Stimulated activated CD8-positive, alpha-beta memory T cell treated with anti-CD3 and anti-CD28 coated beads, Interleukin-7, amount 100 ng/mL, for 4 hours (primary cell): ENCODE measurements at places on chromosomes 12 and 14.

- no peak for DNase-seq
Observed at GRCh38 chr12:116628989-116629388, 69.8 kb downstream of the MAP1LC3B2 start.

GRCh38 chr12:26686408-26686807 lies 146.6 kb downstream of the ITPR2 start:
- no peak for DNase-seq

GRCh38 chr14:52429451-52429850 lies 115.3 kb downstream of the PTGER2 start:
- no peak for DNase-seq

DNA sequence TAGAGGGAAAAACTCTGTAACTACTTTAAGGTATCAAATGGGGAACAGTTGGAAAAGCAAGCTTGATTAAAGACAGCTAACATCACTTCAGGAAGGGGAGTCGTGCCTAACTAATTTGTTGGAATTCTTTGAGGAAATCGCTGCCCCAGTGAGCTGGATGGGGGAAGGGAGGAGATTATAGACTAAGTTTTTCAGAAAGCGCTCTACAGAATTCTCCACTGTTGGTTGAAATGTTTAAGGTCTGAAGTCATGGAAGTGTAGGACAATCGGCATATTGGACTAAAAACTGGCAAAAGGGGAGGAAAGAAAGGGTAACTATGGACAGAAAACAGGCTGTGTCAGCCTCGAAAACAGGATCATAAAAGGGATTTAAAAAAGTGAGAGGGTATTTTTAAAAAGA lies 229.9 kb upstream of the HMGA2 start:
- no peak for DNase-seq

- no peak for DNase-seq
Observed at GRCh38 chr12:3002646-3003045, 43.4 kb downstream of the TEAD4 start.

DNA sequence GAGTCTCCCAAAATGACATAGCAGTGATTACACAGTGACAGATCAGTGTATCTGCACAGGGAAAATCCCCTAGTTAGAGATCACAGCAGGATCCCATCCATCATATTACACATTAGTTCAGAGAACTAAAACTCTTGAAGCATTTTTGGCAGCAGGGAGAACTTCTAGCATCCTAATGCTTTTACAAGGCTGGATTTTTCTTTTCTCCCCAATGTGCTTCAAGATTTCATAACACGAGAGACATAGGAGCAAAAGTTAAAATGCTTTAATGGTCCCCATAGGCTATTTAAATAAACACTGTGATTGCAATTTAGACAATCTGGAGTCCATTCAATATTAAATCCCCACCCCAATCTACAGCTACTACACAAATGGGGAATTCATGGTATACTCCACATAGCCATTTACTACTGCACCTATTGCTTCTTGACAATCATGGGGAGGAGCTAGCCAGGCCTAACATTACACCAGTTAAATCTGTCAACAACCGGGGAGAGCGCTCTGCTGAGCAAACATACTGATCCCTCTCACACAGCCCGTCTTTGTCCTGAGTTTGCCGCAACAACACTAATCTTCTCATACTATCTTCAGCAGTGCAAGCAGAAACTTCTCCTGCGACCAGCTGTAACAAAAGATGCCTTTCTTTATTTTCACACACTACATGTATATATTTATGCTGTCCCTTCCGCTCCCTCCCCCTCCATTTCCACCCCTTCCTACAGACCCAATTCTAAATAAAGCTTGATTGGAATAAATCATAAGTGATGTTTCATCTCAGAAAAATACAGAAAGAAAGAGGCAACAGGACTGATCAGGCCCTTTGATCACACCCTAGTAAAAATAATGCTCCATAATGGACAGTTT lies 120.3 kb upstream of the SOX5 start:
- no peak for DNase-seq

DNA sequence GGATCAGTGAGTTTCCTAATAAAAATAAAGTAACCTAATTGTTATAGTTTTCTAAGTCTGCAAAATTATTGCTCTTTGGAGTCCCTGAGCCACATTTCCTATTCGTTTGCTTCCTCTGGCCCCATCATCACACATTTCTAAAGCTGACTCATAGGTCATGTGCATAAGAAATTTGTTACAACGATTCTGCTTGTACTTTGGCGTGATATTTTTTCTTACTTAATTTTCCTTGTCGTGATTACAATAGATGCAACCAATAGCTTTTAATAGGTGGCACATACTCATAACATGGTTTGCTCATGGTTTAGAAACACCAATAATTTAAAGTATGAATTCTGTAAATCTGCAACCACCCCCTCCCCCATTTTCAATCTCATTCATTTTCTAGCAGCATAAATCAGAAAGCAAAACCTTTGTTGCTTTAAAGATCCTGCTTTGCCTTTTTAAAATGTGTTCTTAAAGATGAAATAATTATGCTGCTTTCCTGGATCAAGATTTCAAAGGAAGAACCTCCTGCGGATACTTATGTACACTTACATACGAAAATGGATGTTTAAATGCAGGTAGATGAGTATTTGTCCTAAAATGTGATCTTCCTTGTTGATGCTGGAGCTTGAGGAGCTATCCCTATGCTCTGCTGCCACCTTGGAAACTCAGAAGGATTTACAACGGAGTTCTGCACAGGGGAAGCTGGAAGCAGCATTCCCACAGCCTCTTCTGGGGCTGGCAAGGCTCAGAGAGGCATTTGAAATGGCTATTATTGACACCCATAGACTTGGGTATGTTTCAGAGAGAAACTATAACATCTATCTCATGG lies 1.7 kb upstream of the FLRT2 start:
- DNase-seq = no peak

DNA sequence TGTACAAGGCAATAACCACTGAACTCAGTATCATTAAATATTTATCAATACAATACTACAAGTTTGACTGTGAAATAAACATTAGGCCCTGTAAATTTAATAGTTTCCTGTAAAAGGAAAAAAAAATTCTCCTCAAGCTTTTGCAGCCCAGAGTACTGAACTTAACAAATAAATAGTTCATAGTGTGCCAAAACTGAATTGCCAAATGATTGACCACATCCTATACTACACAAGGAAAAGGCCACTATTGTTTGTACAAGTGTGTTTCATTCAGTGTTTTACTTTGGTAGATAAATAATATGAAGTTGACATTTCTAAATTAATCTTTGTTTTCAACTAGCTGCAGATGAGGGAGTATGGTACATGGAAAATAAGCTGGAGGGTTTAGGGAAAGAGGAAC lies 379.6 kb downstream of the FLRT2 start:
- DNase-seq = no peak

DNA sequence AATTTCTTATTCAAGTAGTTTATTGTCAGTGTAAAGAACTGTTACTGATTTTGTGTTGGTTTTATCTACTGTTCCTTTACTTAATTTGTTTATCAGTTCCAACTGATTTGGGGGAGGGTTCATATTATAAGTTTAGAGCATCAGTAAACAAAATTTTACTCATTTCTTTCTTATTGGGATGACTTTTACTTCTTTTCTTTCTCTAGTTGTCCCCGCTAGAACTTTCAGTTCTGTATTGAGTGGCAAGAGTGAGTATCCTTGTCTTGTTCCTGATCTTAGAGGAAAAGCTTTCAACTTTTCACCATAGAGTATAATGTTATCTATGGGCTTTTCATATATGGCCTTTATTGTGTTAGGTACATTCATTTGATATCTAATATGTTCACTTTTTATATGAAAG lies 584.1 kb downstream of the LRFN5 start:
- no peak for DNase-seq

DNA sequence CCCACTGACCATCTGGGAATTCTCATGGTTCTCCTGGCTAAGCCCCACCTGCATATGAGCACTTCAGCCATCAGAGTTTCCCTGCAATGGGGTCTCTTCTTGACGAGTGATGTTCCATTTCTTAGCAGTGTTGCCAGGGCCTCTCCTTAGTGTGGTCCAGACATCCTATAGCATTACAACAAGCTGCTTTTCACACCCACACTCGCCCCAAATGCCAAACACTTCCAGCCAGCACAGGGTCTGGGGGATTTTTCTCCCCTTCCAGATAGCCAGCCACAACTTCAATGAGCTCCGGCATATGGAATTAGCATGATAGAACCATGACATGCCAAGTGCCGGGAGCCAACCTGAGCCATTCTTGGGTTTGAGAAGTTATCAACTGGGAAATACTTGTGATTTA lies 267.4 kb downstream of the ZFP36L1 start:
- no peak for DNase-seq

- DNase-seq = no peak
Observed at GRCh38 chr12:51470116-51470515, 45.5 kb downstream of the SLC4A8 start.

DNA sequence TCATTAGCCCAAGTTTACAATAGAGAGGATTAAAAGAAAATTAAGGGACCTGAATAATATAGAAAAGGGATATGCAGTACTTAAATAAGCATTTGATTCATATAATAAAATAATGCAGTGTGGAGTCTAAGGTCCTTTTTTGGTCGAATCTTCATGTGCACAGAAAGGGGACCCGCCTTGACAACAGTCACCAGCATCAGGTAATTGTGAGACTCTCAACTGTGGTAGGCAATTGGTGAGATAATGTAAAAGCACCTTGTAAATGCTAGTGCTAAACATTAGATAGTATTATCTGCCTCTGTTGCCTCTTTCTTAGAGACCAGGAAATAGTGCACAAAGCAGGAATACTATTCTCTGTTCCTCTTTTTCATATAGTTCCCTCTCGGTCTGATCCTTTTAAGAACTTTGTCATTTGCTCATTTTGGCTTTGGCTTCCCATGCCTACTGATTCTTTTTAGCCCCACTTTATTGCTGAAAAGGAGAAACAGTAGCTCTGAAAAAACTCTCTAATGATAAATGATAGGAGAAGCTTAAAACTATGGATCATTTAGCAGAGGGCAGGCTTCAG lies 17.5 kb downstream of the CHPT1 start:
- no peak for DNase-seq

GRCh38 chr12:91189516-91189915 lies 6.9 kb upstream of the DCN start:
- DNase-seq = no peak

DNA sequence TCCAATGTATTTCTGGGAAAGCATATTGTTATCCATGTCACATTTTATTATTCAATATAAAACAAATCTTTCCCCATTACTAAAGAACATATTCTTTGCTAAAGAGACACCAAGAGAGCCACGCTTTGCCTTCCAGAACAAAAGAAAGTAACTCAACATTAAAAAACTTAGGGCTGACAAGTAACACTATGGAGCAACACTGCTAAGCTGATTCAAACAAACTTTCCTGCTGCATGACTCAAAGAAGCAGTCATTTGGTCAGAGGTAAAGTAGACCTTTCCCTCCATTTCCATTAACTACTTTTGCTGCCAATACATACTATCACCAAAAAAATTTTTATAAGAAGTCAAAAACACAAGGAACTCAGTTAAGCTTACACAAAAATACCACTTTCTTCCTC lies 83.0 kb downstream of the DENND5B start:
- no peak for DNase-seq

DNA sequence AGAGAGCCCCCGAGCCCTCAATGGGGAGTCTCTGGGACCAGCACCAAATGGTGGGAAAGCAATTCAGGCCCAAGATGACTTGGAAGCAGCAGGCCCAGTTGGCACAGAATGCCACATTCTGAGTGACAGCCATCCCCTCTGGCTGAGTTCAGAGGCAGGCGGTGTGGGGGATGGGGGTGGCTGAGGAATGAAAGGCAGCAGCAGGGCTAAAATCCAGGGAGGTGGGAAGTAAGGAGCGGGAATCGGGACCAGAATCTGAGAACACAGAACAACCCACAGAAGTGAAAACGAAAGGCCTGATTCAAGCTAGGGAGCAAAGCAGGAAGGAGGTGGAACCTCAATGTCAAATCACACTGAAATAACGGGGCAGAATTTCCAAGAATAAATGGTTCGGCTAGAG lies 171.2 kb downstream of the CALM1 start:
- no peak for DNase-seq

DNA sequence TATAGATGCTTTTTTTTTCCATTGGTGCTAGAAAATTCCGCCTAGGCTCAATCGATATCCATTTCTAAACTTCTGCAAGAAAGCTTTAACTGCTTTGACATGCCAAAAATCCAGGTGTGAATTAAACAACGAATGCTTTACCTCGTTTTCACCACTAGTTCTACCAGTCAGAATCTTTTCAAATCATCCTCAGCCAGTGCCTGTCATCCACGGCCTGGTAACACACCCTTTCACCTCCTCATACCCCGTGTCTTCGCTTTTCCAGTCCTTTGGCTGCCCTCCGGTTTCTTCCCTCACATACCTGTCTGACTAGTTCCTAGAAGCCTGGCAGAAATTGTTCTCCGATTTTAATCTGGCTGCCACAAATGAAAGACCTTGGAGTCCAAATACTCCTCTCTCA lies 1.4 kb upstream of the PHC1 start:
- DNase-seq = no peak

- no peak for DNase-seq
Observed at GRCh38 chr12:116919706-116920485, 9.1 kb downstream of the FBXW8 start.

DNA sequence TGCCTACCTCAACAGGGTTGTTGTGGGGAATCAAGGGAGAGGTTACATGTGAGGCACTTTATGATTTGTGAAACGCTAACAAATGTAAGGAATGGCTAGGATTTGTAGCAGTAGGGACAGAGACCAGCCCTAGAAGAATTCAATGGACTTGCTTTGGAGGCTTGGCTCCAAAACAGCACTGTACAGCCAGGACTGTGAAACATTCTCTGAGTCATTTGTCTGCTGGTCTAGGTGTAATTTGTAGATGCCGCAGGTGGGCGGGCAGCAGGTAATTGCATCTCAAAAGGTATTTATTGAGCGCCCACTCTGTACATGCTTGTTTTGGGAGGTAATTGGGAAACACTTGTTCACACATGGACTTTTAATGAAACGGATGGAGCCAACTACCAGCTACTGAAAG lies 11.4 kb downstream of the SLC7A8 start:
- no peak for DNase-seq

DNA sequence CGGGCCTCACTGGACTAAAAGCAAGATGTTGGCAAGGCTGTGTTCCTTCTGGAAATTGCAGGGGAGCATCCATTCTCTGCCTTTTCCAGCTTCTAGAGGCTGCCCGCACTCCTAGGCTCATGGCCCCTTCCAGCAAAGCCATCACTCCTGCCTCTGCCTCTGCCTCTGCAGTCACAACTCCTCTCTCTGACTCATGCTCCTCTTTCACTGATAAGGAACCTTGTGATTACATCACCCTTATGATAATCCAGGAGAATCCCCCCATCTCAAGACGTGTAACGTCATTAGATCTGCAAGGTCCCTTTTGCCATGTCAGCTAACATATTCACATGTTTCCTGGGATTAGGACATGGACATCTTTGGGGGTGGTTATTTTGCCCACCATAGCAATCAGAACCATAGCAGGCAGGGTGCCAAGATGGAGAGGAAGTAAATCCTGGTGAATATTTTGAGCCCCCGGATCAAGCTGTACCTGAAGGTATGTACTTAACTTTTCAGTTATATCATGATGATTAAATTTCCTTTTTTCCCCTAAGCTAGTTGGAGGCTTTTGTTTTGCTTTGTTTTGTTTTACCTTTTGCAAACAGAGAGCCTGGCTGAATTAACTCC lies 123.6 kb downstream of the SCARB1 start:
- DNase-seq = no peak
